Kidney (tissue), 22 donors: ENCODE measurements at places on chromosomes 6 and 20.
A peak's percentile ranks its signal among the peaks of the same experiment; 100 is the strongest.

- no peak for DNase-seq
These were observed 14.3 kb upstream of the C20orf144 start for GRCh38 chr20:33647603-33648395.

DNA sequence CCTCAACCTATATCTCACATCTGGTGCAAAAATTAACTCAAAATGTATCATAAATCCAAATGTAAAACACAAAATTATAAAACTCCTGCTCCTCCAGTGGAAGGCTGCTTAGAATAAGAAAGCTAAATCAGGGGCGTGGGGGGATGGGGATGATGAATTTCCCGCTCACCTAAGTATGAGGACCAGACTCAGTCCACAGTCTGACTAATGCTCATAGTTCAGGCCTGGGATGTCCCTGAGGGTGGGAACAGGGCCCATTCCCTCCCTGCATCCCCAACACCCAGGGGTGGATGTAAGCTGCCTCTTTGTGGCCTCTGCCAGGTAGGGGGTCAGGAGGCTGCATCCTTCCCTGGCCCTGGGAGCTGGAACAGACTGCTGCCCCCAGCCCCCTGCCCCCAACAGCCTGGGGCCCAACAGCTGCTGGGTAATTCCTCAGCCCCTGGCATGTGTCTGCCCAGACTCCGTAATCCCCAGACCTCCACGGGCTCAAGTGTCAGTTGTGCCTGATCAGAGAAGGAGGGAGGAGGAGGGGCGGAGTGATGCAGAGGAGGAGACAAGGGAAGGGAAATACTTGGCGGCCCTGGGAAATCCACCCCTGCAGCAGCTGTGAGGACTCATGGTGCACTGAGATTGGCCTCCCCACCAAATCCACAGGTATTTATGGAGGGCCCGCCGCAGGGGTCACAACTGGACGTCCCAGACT, 224.5 kb downstream of the PREX1 start:
- DNase-seq: peak; percentile 54

GRCh38 chr6:108732091-108732870, 115.9 kb upstream of the ARMC2 start:
- no peak for DNase-seq

- DNase-seq: no peak
These were observed 447.7 kb upstream of the CDH4 start for GRCh38 chr20:60804240-60804917.

DNA sequence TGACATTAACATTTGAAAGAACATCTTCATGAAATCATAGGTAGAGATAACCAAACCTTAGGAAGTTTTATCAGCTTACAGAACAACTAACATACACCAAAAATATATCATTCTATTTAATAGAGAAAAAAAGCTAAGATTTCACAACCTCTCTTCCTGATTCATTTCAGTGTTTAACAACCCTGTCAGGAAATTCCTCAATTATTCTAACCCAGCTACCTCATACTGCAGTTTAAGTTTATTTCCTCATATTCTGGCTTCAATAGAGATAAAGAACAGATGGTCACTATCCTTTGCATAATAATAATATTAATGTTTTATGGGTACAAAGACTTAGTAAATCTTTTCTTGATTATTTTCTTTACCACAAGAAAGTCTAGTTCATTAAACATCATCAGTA, 112.9 kb upstream of the HSF2 start:
- no peak for DNase-seq

DNA sequence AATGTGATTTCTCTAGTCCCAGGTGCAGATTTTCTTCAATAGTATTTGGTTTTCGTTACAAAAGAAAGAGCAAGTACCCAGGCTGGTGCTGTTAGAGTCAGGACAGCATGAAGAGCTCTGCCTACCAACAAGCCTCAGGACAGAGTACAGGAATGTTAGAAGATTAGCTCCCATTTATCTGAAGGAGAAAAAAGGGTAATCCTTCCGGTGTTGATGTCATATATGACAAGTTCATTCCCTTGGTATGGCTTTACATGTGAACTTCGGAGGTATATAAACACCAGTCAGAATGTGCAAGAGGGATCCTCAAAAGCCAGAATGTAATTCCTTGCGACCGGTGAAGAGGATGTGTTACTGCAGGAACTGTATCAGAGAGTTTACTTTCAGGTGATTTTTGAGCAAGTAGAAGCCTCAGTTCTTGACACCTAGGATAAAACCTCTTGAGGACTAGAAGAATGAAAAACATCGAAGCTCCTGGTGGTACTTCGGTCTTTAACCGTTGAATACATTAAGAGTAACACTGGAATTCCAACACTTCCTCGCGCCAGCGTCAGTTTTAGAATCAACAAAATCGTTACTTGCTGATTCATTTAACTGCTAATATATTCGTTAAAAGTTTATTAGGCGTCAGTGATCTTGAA, 194.2 kb upstream of the ZNF184 start:
- no peak for DNase-seq

DNA sequence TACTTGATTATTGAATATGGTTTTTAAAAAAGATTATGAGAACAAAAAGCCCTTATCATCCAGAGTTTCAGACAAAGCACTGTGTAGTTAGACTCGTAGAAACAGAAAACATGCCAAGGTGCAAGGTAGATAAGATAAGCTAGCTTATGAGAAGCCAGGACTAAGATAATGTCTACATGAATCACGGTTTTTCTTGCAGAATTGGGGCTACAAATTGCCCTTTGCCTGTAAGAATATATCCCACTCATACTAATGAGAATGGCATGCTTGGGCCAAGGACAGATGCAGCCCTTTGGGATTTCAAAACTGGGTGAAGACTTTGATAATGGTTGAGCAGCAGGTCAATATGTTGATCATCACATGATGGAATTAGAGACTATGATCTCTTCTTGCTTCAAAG, 165.3 kb upstream of the PREP start:
- no peak for DNase-seq

- DNase-seq: no peak
These were observed 19.6 kb downstream of the MARCKS start for GRCh38 chr6:113876695-113877094.

DNA sequence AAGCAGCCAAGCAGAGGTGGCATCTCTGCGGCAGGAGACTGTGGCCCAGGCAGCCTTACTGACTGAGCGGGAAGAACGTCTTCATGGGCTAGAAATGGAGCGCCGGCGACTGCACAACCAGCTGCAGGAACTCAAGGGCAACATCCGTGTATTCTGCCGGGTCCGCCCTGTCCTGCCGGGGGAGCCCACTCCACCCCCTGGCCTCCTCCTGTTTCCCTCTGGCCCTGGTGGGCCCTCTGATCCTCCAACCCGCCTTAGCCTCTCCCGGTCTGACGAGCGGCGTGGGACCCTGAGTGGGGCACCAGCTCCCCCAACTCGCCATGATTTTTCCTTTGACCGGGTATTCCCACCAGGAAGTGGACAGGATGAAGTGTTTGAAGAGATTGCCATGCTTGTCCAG, 5.9 kb upstream of the PHF1 start:
- DNase-seq: no peak
